ENCODE measurements at places on chromosomes 16 and 17.
A peak's percentile ranks its signal among the peaks of the same experiment; 100 is the strongest.

GRCh38 chr16:30985401-30986128 lies 558 bp downstream of the HSD3B7 start:
- peak; percentile 50 for DNase-seq

DNA sequence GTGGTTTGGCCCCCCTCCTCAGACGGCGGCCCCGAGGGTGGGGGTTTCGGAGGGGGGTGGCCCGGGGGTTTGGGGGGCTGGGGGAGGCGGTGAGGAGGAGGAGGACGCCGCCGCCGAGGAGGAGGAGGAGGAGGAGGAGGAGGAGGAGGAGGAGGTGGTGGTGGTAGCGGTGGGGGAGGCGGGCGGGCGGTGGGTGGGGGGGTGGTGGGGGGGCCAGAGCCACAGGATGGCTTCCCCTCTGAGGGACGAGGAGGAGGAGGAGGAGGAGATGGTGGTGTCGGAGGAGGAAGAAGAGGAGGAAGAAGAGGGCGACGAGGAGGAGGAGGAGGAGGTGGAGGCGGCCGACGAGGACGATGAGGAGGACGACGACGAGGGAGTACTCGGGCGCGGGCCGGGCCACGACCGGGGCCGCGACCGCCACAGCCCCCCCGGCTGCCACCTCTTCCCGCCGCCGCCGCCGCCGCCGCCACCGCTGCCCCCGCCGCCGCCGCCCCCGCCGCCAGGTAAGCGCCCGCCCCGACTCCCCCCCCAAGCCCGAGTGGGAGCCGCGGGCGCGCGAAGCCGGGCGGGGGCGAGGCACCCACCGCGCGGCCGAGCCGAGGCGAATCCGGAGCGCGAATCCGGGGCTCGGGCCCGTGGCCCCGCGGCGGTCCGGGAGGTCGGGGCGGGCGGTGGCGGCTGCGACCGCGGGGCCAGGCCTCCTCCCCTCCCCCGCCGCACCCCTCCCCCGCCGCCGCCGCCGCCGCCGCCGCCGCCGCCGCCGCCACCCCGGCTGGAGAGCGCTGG lies 3.8 kb upstream of the CHD3 start:
- DNase-seq: no peak

DNA sequence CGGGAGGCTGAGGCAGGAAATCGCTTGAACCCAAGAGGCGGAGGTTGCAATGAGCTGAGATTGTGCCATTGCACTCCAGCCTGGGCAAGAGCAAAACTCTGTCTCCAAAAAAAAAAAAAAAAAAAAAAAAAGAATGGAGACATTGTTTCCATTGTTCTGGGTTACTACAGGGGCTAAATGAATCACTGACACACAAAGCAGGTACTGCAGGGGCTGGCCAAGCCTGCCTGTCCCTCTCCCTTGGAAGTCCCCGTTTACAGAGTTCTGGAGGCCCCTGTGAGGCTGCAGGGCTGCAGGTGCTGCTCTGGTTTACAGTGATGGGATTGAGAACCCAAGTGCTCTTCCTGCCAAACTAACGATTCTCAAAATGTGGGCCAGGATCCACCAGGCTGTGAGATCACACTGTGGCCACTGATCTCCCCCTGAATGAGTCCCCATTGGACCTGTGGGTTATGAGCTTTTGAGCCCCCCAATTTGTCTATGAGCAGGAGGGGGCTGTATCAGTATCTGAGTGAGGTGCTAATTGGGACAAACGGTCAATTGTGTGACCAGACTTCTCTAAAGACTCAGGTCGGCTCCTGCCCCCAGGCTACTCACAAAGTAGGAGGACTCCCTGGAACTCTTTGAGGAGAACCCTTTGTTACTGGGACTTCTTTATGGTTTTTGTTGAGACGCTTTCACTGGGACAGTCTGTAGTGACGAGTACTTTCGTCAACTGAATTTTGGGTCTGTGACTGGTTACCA lies 39.0 kb downstream of the DNAH17 start:
- DNase-seq: no peak

- no peak for DNase-seq
These were observed 37.3 kb downstream of the MYO15A start for GRCh38 chr17:18145811-18146210.

DNA sequence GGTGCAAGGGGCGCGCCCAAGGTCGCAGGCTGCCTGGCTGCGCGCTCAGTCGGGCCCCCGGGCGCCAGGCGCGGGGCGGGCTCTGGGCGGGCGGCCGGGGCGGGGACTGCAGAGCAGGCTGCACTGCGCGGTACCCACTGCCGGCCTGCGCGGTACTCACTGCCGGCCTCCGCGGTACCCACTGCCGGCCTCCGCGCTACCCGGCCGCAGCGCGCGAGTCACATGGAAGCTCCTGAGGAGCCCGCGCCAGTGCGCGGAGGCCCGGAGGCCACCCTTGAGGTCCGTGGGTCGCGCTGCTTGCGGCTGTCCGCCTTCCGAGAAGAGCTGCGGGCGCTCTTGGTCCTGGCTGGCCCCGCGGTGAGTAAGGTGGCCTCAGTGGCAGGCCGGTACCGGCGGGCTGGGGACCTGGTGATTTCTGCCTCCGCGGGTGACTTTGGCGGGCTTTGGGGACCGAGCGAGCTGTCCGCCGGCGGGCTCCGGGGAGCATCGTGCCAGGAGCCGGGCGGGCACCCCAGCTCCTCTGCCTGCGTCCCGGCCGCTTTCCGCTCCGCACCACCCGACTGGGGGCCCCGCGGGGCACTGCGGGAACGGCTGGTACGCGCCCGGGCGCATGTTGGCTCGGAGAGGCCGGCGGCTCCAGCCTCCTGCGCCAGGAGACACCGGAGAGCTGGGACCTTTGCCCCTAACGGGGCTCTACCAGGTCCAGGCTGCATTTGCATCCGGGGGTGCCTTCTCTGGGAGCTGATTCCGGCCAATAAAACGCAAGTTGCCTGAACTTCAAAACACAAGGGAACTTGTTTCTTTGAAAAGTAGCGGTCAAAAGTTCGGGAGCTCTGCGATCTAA lies at the start of gene SLC47A1:
Gene SLC47A1, plus strand, starts transcription at position 137 of the 844 bp plus-strand sequence. Its CDS starts 86 bp downstream, at position 223.
- DNase-seq: no peak

DNA sequence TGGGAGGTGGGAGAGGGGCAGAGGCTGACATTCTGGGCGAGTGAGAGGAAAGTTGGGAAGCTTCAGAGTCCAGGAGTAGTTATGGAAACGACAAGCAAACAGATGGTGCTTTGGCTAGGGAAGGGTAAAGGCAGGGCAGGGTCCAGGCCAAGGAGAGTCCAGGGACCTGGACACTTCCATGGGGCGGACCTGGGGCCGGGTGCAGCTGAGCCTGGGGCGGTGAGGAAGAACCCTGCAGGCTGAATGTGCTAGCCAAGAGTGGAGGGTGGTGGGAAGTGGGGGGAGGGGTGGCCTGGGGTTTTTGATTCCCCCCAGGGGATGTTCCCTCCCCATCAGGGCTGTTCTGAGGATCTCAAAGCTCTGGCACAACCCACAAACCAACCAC lies 2.6 kb downstream of the PPP1R9B start:
- DNase-seq: peak; percentile 48

DNA sequence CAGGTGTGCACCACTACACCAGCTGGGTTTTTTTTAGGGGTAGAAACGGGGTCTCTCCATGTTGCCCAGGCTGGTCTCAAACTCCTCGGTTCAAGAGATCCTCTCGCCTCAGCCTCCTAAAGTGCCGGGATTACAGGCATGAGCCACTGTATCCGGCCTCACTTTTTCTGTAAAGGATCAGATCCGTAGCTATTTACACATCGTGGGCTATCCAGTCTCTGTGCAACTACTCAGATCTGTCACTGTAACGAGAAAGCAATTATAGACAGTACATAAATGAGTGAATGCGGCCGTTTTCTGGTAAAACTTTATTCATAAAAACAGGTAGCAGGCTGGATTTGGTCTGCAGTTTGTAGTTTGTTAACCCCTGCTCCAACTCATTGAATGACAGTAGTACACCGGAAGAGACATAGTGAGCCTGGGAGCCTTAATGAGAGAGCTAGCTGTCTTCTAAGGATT lies 44.5 kb downstream of the VMP1 start:
- DNase-seq: no peak

DNA sequence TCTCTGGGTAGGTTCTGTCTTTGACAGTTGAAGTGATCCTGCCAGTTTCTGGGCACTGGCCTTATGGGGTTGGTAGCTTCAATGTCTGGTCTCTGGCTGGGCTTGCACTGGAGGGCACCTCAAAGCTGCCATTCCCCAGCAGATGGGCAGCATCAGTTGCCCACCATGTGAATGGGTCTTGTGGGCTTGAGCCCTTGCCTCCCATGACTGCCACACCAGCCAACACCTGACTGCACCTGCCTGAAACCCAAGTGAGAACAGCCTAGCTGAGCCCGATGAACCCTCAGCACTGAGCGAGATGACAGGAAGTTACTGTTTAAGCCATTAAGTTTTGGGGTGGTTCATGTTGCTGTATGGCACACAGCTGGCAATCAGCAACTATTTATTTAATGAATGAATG lies 69.1 kb upstream of the AXIN2 start:
- DNase-seq: no peak

DNA sequence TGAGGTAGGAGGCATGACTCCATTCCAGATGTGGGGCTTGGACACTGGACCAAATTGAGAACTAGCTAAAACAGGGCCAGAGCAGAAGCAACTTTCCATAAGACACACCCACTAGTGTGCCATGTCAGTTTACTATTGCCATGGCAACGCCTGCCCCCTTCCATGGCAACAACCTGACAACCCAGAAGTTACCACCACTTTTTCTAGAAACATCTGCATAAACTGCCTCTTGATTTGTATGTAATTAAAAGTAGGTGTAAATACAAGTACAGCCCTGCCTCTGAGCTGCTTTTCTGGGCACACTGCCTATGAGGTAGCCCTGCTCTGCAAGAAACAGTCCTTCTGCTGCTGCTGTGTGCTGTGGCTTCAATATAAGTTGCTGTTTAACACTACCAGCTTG lies 19.5 kb upstream of the SCNN1B start:
- no peak for DNase-seq

DNA sequence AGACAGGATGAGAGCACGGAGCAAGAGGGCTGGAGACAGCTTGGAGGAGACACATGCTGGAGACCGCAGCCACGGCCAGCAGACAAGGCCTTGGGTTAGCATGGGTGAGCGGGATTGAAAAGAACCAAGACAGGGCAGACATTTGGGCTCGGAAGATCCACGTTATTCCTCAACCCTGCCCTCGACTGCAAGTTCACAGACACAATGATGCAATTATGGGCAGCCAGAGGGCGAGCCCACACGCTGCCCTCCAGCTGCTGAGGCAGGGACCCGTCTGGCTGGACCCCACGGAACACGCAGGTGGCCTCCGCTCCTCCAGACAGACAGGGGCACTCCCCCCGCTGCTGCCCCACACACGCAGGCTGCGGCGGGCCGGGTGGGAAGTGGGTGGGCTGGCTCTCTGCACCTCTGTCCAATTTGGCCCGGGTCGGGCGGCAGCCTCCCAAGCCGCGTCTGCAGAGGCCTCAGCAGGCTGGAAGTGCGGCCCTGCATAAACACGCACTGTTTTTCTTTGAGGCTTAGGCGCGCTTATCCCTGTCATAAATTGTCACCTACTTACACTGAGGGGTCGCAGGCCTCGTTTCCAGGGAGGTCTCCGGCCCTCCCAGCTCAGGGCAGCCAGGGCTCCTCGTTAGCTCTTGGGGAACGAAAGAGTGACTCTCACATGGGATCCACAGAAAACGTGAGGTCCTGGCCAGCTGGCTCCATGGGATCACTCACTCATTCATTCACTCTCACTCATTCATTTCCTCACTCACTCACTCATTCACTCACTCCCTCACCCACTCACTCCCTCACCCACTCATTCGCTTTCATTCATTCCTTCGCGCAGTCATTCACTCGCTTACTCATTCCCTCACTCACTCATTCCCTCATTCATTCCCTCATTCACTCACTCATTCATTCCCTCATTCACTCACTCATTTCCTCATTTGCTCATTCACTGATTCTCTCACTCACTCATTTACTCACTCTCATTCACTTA lies 303.9 kb downstream of the C16orf95 start:
- DNase-seq: no peak

- peak; percentile 99 for DNase-seq
These were observed 116.1 kb downstream of the C16orf95 start for GRCh38 chr16:87201052-87201451.

GRCh38 chr17:27834571-27834970 lies 34.2 kb upstream of the NOS2 start:
- no peak for DNase-seq

GRCh38 chr16:643050-643368 lies 1.4 kb downstream of the MCRIP2 start:
- no peak for DNase-seq

DNA sequence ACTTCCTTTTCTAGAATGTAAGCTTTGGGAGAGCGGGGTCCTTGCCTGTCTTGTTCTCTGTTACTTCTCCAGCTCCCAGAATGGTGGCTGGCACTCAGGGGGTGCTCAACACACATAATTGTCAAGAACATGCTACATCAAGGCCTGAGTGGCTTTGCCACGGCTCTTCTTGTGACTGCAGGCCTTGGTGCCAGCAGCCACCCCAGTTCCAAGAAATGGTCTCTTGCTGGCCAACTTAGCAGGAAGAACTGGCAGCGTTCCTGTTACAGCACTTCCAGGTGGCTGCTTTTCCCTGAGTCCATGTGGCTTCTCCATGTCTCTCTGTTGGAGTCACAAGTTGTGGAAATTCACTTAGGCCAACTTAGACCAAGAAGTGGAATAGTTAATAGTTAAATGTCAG lies 36.1 kb downstream of the PRKCB start:
- no peak for DNase-seq

DNA sequence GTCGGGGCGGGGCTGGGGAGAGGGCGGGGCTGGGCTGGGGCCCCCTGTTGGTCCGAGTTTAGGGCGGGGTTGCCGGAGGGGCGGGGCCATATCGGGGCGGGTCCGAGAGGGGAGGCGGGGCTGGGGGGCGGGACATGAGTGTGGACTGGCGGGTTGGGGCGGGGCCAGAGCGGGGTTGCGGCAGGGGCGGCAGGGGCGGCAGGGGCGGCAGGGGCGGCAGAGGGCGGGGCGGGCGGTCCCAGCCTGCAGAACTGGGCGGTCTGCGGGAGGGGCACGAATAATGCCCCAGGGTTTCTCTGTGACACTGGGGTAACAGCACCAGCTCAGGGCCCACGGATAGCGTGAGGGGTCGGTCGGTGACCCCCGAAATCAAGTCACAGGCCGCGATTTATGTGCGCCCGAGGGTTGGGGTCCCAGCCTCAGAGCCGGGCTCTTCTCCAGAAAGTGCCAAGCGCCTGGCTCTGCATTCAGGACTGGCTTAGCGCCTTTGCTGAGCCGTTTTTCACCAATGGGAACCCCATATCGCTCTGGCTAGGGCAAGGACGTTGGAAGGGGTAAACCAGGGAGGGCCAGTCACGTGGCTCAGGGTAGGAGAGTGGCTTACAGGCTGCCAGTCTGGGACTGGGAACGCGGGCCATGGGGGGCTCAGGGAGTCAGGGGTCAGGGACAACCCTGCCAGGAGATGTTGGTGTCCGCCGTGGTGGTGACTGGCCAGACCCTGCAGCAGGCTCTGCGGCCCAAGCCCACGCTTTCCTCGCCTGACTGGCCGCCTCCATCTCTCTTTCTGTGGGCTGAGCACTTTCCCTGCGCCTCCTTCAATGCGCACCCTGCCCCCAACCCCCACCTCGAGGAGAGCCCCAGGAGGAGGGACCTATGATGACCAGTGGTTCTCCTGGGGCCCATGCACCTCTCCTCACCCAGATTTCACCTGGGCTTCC lies 1.2 kb upstream of the METTL26 start:
- DNase-seq: peak; percentile 86

- peak; percentile 73 for DNase-seq
These were observed 574 bp downstream of the MPP3 start for GRCh38 chr17:43832168-43832975.

- peak; percentile 61 for DNase-seq
These were observed 56.8 kb downstream of the BEAN1 start for GRCh38 chr16:66483689-66484452.

- DNase-seq: no peak
These were observed 532 bp downstream of the ARRB2 start for GRCh38 chr17:4710693-4711634.

Measured in AG10803 (cell line).